GM12878 (cell line): ENCODE measurements at places on chromosomes 1 and 21.

- no peak overlapping the region for H3K27ac ChIP-seq
- H3K4me3 ChIP-seq, result no peak overlapping the region
- no peaks in the 10 kb centered on the region for H3K4me1 ChIP-seq
- H3K27me3 ChIP-seq, result no peaks in the 10 kb centered on the region
- no peak for DNase-seq
Observed at GRCh38 chr1:215188302-215188950, 105.9 kb downstream of the KCNK2 start.

- no peak overlapping the region for H3K27ac ChIP-seq
- no peak for DNase-seq
- H3K36me3 ChIP-seq, result no peaks in the 10 kb centered on the region
- H3K4me3 ChIP-seq, result 0 out of 2 replicates have a peak overlapping the region, but pooled peaks have one; percentile 3
Observed at GRCh38 chr1:184970691-184971161, 3.6 kb downstream of the NIBAN1 start.

DNA sequence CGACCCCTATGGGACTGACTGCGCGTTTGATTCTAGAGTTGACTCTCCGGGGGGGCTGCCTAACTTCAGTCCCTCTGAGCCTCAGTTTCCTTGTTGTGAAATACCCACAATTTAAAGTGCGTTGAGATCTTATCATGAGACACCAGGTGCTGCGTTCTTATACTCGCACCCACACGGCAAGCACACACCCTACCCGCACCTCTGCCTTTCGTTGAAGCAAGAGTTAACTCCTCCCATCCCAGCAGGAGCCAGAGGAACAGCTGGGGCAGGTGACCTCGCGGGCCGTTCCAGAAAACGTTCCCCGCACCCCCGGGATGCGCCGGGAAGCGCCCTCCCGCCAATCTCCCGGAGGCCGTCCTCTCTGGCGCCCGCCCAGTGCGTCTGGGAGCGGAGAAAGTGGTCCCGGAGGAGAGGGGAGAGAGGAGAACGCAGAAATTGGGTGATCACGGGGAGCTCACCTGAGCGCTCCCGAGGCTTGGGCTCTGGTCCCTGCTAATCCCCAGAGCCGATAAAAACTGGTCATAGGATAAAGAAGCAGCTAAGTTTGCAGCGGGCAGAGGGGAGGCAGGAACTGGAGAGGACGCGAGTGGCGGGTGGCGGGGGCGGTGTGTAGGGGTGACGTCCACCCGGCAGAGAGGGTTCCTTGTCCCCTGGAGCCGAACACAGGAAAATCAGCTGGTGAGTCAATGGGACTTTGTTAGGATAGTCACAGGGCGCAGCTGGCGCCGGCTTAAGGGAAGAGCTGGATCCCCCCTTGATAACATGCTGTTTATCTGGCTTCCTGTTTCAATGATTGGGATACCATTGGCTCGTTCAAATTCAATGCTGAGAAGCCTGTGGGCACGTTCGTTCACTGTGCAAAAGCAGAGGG lies 869 bp downstream of the NAV1 start:
- no peaks in the 10 kb centered on the region for H3K36me3 ChIP-seq
- H3K27ac ChIP-seq, result no peak overlapping the region
- DNase-seq, result no peak
- no peak overlapping the region for H3K4me3 ChIP-seq

DNA sequence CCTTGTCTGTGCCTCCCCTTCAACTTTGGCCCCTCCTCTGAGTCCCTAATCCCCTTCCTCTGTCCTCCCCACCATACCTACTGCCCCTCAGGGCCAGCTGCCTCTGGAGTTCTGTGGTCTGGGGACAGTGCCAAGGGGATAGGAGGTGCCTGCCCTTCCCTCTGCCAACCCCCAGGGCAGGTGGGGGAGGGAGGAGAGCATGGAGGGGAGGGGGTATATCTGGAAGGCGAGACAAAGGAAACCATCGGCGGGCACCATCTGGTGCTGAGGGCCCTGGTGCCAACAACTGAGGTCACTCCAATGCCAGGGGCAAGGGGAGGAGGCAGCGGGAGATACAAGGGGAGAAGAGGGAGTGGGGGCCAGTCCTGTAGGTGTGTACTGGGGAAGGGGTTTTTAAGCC lies 9.6 kb downstream of the RAB25 start:
- H3K27me3 ChIP-seq, result no peaks in the 10 kb centered on the region
- no peak for DNase-seq
- H3K4me1 ChIP-seq, result no peaks in the 10 kb centered on the region; the same call in 1 of the 2 replicates
- no peak overlapping the region for H3K27ac ChIP-seq

DNA sequence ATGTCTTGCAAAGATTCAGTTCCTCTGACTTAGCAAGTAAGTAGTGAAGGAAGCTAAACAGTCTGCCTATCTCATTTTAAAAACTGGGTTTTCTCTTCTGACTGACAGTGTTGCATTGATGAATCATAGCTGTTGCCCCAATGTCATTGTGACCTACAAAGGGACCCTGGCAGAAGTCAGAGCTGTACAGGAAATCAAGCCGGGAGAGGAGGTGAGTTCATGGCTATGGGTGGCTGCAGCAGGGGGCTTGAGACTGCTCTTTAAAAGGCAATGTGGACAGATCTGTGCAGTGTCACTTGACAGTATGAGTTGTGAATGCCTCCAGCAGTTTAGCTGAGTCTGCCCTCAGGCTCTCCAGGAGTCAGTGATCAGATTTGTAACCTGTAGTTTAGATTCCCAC lies 46.6 kb downstream of the SMYD2 start:
- peaks cover 4% of the 10 kb centered on the region for H3K4me1 ChIP-seq
- no peak overlapping the region for H3K4me3 ChIP-seq
- no peaks in the 10 kb centered on the region for H3K36me3 ChIP-seq
- H3K27me3 ChIP-seq, result no peaks in the 10 kb centered on the region
- no peak for DNase-seq

GRCh38 chr1:44218503-44219300 lies 5.4 kb downstream of the DMAP1 start:
- no peak overlapping the region for H3K27ac ChIP-seq
- no peak overlapping the region for H3K4me3 ChIP-seq
- DNase-seq, result no peak
- peaks cover 16% of the 10 kb centered on the region; the same call in 1 of the 2 replicates for H3K36me3 ChIP-seq

DNA sequence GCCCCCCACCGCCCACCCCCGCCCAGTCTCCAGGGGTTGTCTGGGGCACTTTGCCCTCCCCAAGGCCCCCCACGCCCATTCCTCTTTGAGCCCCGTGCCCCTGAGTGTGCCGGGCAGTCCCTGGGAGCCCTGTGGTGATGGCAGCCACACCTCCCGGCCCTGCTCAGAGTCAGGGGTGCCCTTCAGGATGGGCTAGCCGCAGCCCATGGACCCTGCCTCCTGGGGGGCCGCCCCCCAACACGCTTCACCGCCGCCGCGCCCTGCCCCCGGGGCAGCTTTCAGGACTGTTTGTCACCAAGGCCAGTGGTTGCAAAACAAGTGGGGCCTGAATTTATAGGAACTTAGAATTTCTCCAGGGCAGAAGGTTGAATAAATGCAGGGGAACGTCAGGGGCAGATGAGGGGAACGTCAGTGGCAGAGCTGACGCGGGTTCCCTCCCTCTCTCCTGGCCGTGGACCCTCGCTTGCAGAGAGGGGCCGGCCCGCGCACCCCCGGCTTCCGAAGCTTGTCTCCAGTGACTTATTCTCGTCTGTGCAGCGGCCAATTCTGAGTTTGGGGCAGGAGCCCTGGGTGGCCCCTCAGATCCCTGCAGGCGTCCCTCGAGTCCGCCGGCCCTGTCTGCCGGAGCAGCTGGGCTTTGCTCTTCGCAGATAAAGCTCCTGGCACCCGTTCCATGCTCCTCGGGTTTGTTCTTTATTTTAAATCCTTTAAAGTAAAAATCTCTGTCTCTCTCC lies 41.2 kb upstream of the ADARB1 start:
- no peak overlapping the region for H3K4me3 ChIP-seq
- no peaks in the 10 kb centered on the region; the same call in none of the 2 replicates for H3K27me3 ChIP-seq
- H3K27ac ChIP-seq, result no peak overlapping the region
- no peaks in the 10 kb centered on the region for H3K36me3 ChIP-seq

GRCh38 chr1:94298861-94299260 lies 61.5 kb upstream of the ARHGAP29 start:
- no peak for DNase-seq
- no peak overlapping the region for H3K27ac ChIP-seq
- H3K4me3 ChIP-seq, result no peak overlapping the region
- no peaks in the 10 kb centered on the region for H3K36me3 ChIP-seq

GRCh38 chr1:14474856-14475255 lies 123.6 kb upstream of the KAZN start:
- H3K27me3 ChIP-seq, result no peaks in the 10 kb centered on the region
- no peaks in the 10 kb centered on the region for H3K4me1 ChIP-seq
- no peak overlapping the region for H3K27ac ChIP-seq
- no peak overlapping the region for H3K4me3 ChIP-seq
- DNase-seq, result no peak

- no peaks in the 10 kb centered on the region for H3K36me3 ChIP-seq
- H3K27me3 ChIP-seq, result no peaks in the 10 kb centered on the region
- no peak for DNase-seq
Observed at GRCh38 chr1:119364640-119365039, 3.9 kb upstream of the HAO2 start.

GRCh38 chr21:45071874-45072737 lies 2.3 kb upstream of the ADARB1 start:
- 0 out of 2 replicates have a peak, but pooled peaks cover 5% of the 10 kb centered on the region for H3K4me1 ChIP-seq
- H3K4me3 ChIP-seq, result no peak overlapping the region
- H3K27me3 ChIP-seq, result no peaks in the 10 kb centered on the region
- no peaks in the 10 kb centered on the region for H3K36me3 ChIP-seq
- no peak for DNase-seq
- no peak overlapping the region for H3K27ac ChIP-seq

DNA sequence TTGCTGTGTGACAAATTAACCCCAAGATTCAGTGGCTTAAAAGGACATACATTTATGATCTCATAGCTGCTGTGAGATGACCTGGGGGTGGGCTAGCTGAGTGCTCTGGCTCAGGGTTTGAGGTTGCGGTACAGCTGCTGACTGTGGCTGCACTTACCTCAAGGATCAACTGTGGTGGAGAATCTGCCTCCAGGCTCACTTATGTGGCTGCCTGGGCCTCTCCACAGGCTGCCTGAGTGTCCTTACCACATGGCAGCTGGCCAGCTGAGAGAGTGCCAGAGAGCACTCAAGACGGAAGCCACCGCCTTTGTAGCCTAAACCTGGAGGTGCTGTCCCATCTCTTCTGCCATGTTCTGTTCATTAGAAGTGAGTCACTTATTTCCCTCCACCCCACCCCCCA lies 5.7 kb downstream of the LRRC71 start:
- no peaks in the 10 kb centered on the region for H3K36me3 ChIP-seq
- no peaks in the 10 kb centered on the region for H3K4me1 ChIP-seq
- H3K27ac ChIP-seq, result no peak overlapping the region
- H3K4me3 ChIP-seq, result no peak overlapping the region
- peaks cover 20% of the 10 kb centered on the region for H3K27me3 ChIP-seq

- H3K36me3 ChIP-seq, result no peaks in the 10 kb centered on the region
- H3K4me1 ChIP-seq, result peaks cover 10% of the 10 kb centered on the region
- no peak overlapping the region for H3K27ac ChIP-seq
- H3K27me3 ChIP-seq, result no peaks in the 10 kb centered on the region
- no peak for DNase-seq
Observed at GRCh38 chr1:227786673-227787512, 28.6 kb upstream of the PRSS38 start.

DNA sequence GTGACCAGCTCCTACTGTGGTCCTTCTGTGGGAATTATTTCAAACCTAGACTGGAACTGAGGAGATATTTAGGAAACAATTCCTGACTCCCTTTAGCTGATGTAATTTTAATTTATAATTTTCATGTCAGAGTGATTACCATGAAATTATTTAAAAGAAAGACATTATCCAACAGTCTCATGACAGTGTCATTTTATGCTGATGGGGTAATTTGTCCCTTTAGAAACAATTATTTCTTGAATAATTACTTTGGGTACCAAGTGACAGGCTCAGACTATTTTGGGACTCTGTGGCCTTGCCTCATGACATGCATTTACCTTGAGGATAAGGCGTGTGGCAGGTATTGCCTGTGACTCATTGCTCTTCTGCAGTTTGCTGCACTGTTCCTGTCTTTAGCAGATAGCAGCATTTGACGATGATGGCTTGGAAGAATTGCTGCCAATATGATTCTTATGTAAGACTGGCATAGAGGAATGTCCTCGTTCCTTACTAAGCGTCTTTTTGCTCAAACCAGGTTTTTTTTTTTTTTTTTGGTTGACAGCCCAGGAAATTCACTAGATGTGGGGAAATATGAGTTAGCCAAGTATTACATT lies 206.0 kb upstream of the HMCN1 start:
- no peaks in the 10 kb centered on the region for H3K36me3 ChIP-seq
- no peak overlapping the region for H3K4me3 ChIP-seq
- no peak for DNase-seq
- no peaks in the 10 kb centered on the region for H3K27me3 ChIP-seq
- H3K27ac ChIP-seq, result no peak overlapping the region

- H3K36me3 ChIP-seq, result no peaks in the 10 kb centered on the region
- no peak for DNase-seq
- no peak overlapping the region for H3K27ac ChIP-seq
- no peak overlapping the region for H3K4me3 ChIP-seq
- H3K4me1 ChIP-seq, result no peaks in the 10 kb centered on the region
Observed at GRCh38 chr1:56627019-56627635, 18.0 kb upstream of the PRKAA2 start.

DNA sequence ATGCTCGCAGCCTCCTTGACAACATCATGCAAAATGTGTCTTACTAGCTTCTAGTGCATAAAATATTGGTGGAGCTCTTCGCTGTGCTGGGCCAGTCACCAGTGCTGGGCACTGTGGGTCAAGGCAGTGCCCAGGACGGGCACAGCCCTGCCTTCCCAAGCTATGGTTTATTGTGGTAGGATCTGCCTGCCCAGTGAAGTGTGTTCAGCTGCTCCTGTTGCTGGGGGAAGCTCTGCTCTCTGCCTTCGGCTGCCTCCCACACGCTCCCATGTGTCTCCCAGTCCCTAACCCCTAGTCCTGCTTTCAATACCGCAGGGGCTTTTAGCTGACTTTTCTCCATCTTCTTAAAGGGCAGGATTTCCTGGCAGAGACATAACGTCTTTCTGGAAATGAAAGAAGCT lies 15.7 kb downstream of the EPHX1 start:
- no peak for DNase-seq
- H3K4me3 ChIP-seq, result no peak overlapping the region
- H3K27me3 ChIP-seq, result no peaks in the 10 kb centered on the region
- no peaks in the 10 kb centered on the region for H3K4me1 ChIP-seq

- H3K4me3 ChIP-seq, result no peak overlapping the region
- H3K36me3 ChIP-seq, result no peaks in the 10 kb centered on the region
- DNase-seq, result no peak
- no peaks in the 10 kb centered on the region for H3K27me3 ChIP-seq
Observed at GRCh38 chr21:26332867-26333266, 162.3 kb upstream of the APP start.
